Glomerular endothelial cell (primary cell): ENCODE measurements at places on chromosomes 13 and 19. TPM values are rescaled to one million over a fixed set of nuclear protein-coding genes. Genes with fewer than 3 reads are reported as not detected.

The SERP2 gene
- total RNA-seq, result 0.15 and 0.29 TPM in 2 replicates

DNA sequence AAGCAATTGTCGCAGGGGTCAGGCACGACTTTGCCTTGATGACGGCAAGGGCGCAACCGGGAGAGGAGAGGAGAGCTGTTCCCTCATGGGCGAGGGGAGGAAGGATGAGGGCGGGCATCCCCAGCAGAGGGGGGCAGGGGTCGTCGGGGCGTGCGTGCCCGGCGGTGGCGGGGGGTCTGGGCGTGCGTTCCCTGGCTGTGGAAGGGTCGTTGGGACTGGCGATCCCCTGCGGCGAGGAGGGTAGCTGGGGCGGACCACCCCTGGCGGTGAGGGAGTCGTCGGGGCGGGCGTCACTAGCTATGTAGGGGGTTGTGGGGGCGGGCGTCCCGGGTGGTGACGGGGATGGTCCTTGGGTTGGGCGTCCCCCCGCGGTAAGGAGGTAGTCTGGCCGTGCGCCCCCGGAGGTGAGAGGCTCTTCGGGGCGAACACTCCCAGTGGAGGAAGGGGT lies 1.7 kb downstream of the COMP start:
- DNase-seq, result no peak

DNA sequence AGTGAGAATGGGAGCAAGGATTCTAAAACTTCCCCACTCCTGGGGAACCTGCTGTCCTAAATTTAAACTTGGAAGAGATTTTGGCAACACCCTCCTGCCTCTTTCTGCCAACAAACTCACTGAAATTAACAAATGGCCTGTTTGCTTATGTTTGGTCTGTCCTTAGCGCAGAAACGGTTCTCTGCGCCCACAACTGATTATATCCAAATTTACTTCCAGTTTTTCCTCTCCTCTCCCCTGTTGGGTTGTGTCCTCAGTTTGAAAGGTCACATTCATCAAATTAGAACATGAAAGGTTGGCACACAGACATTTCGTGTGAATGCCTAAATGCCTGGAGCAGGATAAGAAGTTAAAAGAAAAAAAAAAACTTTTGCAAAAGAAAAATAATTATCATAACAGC lies 56.4 kb upstream of the MRI1 start:
- no peak for DNase-seq

DNA sequence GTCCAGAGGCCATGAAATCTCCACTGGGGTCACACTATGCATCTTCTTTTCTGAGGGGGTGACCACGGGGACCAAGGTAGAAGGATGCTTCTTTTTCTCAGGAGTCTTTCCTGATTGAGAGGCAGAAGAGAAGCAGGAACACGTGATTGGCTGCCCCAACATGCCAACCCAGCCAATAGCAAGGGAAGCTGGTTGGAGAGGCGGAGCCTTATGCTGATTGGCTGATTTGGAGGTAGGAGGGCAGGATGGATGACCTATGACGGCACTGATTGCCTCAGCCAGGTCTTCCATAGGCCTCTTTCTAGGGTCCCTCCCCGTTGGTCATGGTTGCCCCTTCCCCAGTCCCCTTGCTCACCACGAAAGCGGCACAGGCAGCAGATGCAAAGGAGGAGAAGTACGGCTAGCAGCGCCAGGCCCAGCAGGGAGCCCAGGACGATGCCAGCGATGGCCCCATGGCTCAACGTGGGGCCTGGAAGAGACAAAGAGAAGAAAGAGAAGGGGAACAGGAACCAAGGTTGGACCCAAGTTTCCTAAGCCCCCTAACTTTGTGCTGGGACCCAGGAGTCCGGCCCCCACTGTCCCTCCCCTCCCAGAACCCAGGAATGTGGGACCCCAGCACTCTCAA lies 8.0 kb downstream of the VSIG10L start:
- no peak for DNase-seq

DNA sequence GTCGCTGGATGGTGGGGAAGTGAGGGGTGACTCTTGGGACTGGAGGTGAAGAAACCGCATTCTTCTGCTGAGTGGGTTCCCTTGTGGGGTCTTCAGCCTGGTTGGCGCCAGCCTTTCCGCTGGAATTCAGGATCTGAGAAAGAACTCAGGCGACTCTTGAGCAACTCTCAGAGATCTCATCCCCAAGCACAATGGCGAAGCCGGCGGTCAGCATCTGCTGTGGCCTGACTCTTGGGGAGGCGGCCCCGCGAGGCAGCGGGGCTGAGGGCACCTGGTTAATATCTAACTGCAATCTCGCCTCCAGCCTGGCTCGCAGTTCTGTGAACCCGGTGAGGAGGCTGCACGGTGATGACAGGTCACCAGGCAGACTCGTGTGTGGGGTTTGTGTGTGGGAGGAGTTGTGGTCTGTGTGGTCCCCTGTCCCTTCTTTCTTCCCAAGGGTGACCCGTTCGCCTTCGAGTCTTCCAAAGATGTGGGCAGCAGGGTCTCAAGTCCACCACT lies 883 bp downstream of the ZNF441 start:
- DNase-seq, result no peak
